HEK293T (cell line): ENCODE measurements at places on chromosomes 12 and 14.
A peak's percentile ranks its signal among the peaks of the same experiment; 100 is the strongest.

DNA sequence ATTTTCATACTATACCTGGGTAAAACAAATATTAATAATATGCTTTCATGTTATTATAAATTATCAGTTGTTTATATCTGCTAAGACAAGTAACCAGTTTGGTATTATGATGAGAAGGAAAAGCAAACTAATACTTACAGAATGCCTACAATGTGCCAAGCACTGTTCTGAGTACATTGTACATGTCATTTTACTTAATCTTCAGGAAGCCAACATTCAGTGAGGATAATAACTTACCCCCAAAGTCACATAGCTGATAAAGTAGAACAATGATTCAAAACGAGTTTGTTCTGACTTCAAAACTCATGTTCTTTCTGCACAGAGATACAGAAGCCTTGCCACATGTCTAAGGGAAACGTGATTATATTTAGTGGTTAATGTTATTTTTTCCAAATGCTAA lies 89.0 kb upstream of the DIO2 start:
- DNase-seq, result no peak

DNA sequence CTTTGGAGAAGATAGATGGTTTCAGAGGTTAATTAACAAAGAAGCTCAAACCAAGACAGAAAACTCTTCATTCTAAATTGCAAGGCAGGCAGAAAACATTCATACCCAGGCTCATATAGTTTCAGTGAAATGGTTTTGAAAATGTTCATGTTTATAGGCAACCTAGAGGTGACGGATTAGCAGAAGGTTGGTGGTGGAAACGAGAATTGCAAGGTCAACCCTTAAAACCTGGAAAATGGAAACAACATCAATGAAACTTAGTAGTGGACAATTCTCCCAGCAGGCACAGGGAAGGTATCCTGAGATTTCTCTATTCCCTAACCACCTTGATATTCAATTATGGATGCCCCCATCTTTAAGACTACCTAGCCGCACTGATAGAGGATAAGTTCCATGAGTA lies 965 bp downstream of the CD163 start:
- no peak for DNase-seq

DNA sequence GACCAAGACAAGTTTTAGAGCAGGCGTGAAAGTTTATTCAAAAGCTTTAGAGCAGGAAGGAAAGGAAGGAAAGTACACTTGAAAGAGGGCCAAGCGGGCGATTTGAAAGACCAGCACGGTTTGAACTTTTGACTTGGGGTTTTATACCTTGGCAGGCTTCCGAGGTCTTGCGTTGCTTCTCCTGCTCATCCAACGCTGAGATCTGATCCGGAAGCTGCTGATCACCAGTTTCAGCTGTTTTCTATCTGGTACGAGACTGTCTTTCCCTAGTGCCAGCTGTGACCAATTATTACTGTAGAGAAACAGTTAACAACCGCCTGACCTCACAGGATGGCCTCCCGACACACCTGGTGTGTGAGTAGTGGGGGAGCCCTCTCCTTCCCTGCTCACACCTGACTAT lies 20.6 kb upstream of the SNRPF start:
- no peak for DNase-seq

- DNase-seq, result no peak
These were observed 415.4 kb downstream of the ZFP36L1 start for GRCh38 chr14:68377459-68377858.

- DNase-seq, result no peak
These were observed 60.6 kb downstream of the FBXL14 start for GRCh38 chr12:1533602-1534304.

DNA sequence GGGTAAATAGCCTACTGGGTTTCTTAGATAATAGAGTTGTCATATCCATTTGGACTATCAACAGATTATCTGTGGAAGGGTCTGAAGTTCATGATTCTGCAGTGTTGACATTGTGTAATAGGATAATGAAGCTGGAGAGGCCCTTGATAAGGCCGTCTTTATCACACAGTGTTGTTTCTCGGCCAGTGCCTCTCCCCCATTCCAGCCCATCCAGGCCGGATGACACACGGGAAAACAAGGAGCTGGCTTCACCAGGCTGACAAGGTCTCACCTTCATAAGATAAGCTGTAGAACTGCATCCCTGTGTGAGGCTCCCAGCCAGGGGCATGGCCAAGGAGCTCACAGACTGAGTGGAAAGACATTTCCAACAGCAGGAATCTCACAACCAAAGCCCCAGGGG lies 8.7 kb upstream of the EML1 start:
- DNase-seq, result no peak

- no peak for DNase-seq
These were observed 8.7 kb upstream of the PPP1R13B start for GRCh38 chr14:103856105-103856504.

DNA sequence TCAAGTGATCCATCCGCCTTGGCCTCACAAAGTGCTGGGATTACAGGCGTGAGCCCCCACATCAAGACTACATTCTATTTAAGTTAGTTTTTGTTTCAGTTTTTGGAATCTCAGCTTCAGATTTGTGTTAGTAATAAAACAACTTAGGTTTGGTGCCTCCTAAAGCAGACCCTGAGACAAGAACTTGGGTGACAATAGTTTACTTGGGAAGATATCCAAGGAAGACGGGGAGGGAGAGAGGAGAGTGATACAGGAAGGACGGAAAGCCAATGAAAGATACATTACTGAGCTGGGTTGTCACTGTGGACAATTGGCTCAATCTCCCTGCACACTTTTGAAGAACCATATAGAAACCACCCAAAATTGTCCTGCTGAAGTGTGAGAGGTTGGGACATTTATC lies 22.6 kb upstream of the PTGR2 start:
- DNase-seq, result no peak

DNA sequence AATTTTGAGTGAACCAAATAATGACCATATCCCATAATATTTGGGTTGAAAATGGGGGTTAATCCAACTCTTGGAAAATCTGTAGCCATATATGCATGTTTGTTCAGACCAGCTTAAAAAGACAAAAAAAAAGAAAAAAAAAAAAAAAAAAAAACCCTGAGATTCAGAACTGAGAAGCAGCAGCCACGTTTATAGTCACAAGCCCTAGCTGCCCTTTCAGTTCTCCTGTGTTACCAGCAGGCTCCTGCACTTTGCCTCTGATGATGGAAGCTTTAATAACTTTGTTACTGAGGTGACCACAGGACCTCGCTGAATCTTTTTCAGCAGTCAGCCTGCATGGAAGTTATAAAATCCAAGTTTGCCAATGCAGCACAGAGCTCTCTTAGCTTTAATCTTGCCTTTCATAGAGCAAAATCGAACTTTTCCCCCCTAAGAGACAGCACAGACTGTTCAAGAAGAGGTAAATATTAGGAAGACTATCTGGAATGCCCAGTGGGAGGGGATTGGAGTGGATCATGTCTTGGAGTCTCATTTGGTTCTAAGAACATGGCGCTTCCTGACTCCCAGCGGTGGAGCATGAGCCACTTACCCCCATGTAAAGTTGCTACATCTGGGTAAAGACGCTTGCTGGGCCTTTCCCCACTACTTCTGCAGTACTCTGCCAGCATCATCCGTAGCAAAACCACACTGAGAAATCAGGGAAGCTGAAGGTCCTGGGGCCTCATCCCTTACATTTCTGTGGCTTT lies 20.6 kb downstream of the GNG2 start:
- no peak for DNase-seq

GRCh38 chr14:55267820-55268219 lies 3.4 kb upstream of the FBXO34 start:
- no peak for DNase-seq

- DNase-seq, result no peak
These were observed 3.7 kb upstream of the BEGAIN start for GRCh38 chr14:100590726-100591452.

DNA sequence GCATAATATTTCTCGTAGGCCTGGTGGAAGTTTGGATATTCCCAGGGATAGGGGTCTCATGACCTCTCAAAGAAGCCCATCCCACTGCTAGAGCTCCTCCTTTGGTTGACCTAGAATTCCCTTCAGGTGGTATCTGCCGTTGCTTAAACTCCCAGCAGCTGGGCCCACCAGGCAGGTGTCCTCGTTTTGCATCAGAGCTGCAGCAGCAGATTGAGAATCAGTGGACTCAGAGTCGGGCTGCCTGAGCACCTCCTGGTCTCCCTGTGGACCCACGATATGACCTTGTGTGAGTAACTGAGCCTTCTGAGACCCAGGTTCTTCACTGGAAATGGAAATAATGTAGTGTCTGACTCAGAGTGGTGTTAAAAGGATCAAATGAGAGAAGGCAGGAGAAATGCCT lies 132.7 kb downstream of the PAPOLA start:
- DNase-seq, result peak; percentile 3

- no peak for DNase-seq
These were observed 26.3 kb downstream of the ZFP36L1 start for GRCh38 chr14:68766299-68767247.

DNA sequence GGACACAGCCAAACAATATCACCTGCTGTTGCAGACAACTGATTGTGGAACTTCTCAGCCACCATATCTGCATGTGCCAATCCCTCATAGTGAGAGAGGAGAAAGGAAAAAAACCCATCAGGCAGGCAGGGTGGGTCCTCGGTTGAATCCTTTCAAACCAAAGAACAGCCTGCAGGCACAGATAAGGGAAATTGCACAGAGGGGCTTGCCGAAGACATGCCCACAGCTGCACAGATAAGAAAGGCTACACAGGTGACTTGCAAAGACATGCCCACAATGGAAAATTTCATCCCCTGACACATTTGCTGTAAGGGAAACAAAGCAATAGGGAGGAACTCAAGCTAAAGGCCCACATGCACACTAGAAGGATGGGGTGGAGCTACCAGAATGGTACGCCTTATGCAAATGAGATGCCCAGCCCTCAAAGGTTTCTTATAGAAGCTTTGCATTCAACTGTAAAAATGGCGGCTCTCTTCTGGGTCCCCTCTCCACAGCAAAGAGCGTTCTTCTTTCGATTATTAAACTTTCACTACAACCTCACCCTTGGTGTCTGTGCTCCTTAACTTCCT lies 170.0 kb upstream of the TMPO start:
- no peak for DNase-seq

DNA sequence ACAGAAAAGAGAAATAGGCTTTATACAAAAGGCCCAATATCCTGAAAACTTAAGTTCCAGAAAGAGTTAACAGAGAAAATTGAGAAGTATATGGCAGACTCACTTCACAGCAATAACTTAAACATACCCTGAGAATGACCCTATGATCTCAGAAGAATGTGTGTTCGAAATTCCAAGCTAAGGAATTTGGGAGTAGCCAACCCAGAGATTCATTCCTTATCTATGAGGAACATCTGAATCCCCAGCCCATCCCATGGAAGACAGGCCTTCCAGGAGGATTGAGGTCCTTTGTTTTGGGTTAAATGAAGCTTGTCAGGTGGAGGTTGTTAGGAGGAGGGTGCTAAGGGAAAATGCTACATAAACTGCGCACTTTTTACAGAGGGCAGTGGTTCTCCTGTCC lies 7.5 kb upstream of the SAV1 start:
- DNase-seq, result no peak

DNA sequence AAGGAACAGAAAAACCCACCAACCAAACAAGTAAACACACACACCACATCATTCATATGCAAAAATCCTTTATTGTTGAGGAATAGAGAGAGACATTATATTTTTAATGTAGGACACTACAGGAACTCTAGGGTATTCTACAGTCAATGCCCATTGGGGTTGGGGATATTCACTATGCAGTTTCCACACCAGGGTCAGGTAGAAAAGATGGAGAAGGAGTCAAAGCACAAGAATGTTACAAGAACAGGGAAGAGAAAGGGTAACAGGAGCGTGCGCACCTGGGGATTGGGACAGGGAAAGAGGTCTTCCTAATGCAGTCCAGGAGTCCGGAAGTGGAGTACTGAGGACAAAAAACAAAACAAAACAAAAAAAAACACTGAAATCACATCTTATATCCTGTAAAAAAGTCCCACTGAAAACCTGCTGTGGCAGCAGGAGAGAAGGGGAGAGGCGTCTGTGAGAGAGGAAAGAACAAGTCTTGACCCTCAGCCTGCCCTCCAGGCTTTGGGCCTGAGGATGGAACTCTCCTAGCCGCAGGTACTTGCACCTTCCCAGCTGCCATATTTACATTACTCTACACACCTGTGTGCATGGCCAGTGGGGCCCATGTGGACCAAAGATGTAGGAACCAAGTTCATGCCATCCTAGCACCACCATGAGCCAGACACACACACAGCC lies 3.7 kb upstream of the ZBTB39 start:
- DNase-seq, result no peak

DNA sequence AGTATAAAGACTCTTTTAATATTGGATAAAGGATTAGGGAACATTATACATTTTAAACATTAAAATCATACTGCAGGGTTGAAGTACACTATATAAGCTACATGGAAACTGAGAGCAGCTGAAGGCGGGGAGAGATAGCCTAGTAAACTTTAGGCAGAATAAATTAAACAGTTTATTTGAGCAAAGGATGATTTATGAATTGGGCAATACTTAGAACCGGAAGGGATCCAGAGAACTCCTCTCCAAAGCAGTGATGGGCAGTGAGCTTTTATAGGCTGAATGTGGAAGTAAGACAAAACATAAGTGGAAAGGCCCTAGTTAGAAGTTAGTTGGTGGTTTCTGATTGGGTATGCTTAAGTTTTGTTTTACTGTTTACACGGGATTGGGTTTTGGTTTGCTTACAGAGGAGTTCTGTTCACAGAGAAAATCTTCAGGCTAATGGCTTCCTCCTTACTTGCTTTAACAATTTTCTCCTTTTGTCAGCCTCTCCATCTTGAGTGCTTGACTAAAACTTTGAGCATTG lies 18.9 kb downstream of the LEMD3 start:
- no peak for DNase-seq

GRCh38 chr14:53452005-53452673 lies 299.0 kb upstream of the DDHD1 start:
- no peak for DNase-seq
